ENCODE measurements at places on chromosomes 1 and 21.

- DNase-seq = no peak
These were observed 62.3 kb downstream of the RUNX1 start for GRCh38 chr21:34986561-34987500.

- DNase-seq = no peak
These were observed 467.0 kb upstream of the USP24 start for GRCh38 chr1:55682198-55682597.

GRCh38 chr1:59354709-59355337, 57.9 kb downstream of the FGGY start:
- no peak for DNase-seq

DNA sequence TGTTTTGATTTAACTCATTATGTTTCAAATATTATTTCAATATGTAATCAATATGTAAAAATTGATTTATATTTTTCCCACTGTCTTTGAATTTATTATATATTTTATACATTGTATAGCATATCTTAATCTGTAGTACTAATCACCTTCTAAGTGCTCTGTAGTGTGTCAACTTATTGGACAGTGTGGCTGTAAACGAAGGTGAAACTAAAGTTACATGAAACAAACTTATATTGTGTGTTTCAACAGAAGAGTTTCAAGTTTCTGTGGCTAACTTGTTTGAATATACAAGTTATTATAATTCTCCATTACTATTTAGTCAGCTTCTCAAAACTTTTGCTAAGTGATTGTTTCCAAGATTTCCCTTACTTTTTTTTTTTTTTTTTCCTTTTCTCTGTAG, 175.8 kb downstream of the DHRS3 start:
- DNase-seq = no peak

GRCh38 chr21:39852021-39852721, 15.1 kb upstream of the PCP4 start:
- no peak for DNase-seq

- DNase-seq = no peak
These were observed 68.9 kb downstream of the KIAA0319L start for GRCh38 chr1:35488336-35488735.

DNA sequence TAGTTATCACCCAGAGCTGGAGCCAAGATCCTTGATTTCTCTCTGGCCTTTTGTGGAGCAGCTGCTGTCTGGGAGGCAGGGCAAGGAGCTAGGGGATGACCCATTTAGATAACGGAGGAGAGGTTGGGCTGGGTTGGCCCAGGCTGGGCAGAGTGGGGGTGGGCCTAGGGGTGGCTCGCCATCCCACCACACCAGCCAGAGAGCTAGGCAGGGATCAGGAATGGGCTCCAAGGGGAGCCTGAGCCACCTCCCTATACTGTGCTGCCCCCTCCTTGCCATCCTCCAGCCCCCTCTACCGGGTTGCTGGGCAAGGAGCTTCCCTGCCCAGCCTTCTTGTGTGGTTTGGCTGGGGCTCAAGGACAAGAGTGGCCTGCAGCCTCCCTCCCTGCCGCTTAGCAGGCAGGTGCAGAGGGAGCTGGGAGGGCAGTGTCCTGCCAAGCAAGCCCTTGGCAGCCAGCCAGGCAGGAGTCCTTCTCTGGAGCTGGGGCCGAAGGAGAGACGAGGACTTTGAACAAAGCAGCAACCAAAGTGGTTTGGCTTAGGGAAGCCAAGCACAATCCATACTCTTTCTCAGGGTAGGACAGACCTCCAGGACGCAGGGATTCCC, 4.1 kb downstream of the NUAK2 start:
- no peak for DNase-seq

- no peak for DNase-seq
These were observed 11.9 kb upstream of the RNPEP start for GRCh38 chr1:201970334-201971159.
